ENCODE measurements at places on chromosomes 4 and X.

- DNase-seq, result no peak
These were observed 135.0 kb downstream of the GPC3 start for GRCh38 chrX:133850399-133850798.

- no peak for DNase-seq
These were observed 36.2 kb downstream of the RGS12 start for GRCh38 chr4:3328814-3329663.

DNA sequence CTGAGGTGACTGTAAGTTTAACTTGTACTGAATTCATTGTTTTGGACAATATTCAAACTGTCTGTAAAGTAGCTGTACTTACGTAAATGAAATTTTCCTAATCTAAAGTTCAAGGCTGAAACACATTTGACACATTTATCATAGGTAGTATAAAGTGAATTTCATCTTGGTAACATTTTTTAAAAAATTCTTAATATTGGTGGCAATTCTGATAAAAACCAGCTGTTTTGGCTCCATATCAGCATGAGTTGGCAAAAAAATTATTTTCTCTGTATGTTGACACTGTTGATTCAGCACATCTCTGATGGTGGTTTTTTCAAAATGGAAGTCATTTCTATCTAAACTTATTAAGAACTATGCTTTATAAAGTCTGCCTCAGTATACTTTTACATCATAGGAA lies 30.9 kb downstream of the CXorf58 start:
- no peak for DNase-seq

DNA sequence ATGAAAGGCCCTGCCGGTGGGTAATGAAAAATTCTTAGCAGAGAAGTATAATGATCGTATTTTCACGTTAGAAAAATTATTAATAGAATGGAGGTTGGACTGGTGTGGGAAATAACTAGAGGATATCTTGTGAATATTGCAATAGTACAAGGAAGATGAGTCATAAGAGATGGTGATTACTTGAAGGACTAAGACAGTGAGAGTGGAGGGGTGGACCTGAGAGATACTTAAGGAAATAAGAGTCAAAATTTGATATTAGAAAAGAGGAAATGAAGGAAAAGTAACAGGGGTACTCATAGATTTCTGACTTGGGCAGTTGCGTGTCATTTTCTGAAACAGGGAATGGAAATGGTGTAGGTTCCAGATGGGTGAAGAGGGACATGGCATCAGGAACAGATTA lies 1.7 kb upstream of the USP53 start:
- no peak for DNase-seq

DNA sequence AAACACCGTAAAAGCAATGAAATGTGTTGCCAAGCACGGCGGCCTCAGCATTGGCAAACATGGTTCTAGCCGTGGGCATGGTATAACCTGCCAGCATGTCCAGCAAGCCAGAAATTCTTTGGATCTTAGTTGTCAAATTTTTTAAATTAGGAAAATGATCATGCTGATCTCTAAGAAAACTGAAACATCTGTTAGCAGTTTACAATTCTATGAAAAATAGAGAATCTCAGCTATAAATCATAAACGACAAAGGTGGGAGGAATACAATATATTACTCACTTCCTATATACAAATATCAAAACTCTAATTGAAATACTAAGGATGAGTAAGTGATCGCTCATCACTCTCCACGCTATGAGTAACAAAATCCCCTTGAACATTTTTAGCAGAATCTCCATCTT lies 130.3 kb downstream of the ADGRA3 start:
- no peak for DNase-seq

DNA sequence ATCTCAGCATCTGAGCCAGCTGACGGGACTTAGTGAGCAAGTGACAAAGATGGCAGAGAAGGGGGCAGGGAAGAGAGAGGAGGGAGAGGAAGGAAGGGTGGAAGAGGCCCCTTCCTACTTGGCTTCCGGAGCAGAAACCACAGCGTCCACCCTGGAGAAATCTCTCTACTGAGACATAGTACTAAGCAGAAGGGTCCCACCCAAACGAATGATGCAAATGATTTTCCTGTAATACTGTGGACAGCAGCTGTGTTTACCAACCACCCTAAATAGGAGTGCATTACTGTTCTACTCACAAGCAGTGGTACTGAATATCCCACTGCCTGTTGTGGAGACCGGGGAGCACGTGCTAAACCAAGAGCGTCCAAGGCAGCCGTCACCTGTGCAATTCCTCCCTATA lies 29.4 kb downstream of the DTHD1 start:
- DNase-seq, result no peak

- no peak for DNase-seq
These were observed 239.7 kb downstream of the RAB28 start for GRCh38 chr4:13244444-13244843.

DNA sequence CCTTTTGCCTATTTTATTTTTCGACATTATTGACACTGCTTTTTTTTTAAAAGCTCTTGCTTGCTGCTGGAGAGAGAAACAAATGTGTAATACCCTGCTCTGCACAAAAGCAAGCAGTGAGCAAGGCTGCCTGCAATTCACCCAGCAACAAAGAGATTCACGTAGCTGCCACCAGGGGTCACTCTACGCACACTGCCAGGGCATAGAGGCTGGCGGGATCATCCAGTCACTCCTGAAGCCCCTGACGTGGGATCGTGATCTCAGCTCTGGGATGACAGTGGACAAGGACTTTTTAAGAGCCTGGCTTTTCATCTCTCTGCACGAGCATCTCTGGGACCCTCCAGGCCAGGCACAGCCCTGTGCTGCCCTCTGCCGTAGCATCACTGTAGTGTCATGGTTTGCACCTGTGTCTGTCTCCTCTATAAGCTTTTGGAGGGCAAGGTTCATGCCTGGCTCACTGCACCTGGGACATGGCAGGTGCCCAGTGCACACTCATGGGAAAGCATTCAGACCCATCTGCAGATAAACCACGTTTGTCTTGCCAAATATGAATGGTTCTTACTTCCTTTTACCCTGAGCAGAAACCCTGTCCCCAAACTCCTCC lies 19.8 kb downstream of the C4orf50 start:
- DNase-seq, result peak; percentile 57

- no peak for DNase-seq
These were observed 50.4 kb downstream of the ABLIM2 start for GRCh38 chr4:8108261-8108660.

Measured in OCI-LY7 (cell line).